A172 (cell line): ENCODE measurements at places on chromosomes 5 and 9.

GRCh38 chr5:149826574-149826973 lies 96.5 kb downstream of the PPARGC1B start:
- no peak for DNase-seq

- DNase-seq = no peak
These were observed 299.2 kb upstream of the ZNF608 start for GRCh38 chr5:125045646-125046045.

- no peak for DNase-seq
These were observed 367.7 kb downstream of the CDK5RAP2 start for GRCh38 chr9:120212153-120212852.

- no peak for DNase-seq
These were observed 2.5 kb downstream of the PAIP2 start for GRCh38 chr5:139344177-139344576.

DNA sequence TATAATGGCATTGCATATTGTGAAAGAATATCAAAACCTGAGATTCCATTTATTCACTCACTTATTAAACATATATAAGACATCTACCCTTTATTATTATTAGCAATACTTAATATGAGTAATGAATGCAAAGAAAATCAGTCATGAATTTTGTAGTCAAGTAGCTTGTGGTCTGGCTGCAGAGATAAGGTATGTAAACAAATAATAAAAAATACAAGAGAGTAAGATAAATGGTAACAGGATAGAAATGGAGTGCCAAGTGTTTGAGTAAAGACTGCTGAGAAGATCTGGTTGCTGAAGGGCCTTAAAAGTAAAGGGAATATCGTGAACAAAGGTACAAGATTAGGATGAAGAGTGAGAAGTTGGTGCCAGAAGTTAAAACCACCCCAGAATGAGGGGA lies 18.4 kb downstream of the TRIM32 start:
- DNase-seq = no peak

DNA sequence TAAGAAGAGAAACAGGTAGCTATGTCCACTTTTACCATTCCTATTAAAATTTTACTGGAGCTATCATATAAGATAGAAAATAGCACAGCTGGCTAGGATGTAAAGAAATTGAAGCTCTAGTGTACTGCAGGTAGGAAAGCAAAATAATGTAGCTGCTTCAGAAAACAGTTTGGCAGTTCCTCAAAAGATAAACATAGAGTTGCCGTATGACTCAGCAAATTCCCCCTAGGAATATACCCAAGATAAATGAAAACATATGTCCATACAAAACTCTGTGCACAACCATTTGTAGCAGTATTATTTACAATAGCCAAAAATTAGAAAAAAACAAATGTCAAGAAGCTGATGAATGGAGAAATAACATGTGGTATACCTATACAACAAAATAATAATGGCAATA lies 64.6 kb upstream of the SHISAL2B start:
- DNase-seq = peak; percentile 18

- peak; percentile 16 for DNase-seq
These were observed 104.4 kb upstream of the GNA14 start for GRCh38 chr9:77752554-77752953.
